ENCODE measurements at places on chromosomes 1 and 21. TPM values are rescaled to one million over a fixed set of nuclear protein-coding genes. Genes with fewer than 3 reads are reported as not detected.

Gene DNASE2B
- total RNA-seq, result not detected

Gene TXNIP
- total RNA-seq, result 27.3 TPM

Gene PPFIA4
- 0.83 TPM for total RNA-seq

Gene LRRC38
- total RNA-seq, result not detected

Gene VCAM1
- 1.4 TPM for total RNA-seq

Gene KLHL20
- 21.6 TPM for total RNA-seq

Data from Calu3 (cell line).